ENCODE measurements at places on chromosomes 16 and 17.
A peak's percentile ranks its signal among the peaks of the same experiment; 100 is the strongest.

GRCh38 chr16:71367241-71367976 lies 8.9 kb downstream of the CALB2 start:
- peak; percentile 94 for DNase-seq

DNA sequence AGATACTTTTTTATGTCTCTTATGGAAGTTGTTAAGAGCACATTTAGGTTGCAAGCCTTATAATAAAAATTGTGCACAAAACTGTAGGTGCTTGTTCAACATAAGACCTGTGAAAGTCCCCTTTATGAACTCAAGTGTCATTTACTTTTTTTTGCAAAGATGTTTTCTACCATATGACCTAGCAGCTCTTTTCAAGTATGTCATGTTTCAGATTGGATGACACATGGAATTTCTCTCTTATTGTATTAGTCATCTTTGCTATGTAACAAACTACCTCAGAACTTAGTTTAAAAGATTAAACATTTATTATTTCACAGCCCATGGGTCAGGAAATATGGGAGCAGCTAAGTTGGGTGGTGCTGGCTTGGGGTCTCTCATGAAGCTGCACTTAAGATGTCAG lies 57.9 kb downstream of the PHKB start:
- DNase-seq: no peak

GRCh38 chr16:23952128-23952970 lies 116.6 kb downstream of the PRKCB start:
- no peak for DNase-seq

- DNase-seq: no peak
Observed at GRCh38 chr17:74543891-74544760, 1.8 kb downstream of the CD300C start.

DNA sequence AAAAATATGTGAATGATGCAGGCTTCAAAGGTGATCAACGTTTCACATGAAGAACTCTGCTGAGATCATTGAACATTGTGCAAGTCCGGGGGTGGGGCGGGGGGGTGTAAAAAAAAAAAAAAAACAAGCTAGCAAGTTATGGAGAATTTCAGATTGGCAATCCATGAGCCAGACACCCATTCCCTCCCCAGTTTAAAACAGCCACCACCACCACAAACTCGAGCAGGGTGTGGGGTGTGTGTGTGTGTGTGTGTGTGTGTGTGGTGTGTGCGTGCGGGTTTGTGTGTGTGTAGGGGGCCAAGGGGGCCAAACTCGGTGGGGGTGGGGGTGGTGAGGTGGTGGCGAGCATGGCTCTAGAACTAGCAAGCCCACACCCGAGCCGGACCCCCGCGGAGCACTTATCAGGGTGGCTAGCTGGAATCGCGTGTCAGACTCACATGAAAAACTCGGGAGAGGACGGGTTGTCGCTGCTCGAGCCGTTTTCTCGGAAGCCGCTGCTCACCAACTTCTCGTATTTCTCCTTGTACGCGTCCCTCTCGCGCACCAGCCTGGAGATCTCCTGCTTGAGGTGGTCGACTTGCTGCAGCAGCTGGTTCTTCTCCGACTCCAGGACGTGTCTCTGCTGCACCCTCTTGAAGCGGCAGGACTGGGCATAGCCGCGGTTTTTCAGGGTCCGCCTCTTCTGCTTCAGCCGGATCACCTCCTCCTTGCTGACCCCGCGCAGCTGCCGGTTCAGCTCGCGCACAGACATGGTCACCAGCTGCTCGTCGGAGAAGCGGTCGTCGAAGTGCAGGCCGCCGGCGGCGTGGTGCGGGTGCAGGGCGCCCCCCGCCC lies 2.0 kb downstream of the MAF start:
- peak; percentile 71 for DNase-seq

DNA sequence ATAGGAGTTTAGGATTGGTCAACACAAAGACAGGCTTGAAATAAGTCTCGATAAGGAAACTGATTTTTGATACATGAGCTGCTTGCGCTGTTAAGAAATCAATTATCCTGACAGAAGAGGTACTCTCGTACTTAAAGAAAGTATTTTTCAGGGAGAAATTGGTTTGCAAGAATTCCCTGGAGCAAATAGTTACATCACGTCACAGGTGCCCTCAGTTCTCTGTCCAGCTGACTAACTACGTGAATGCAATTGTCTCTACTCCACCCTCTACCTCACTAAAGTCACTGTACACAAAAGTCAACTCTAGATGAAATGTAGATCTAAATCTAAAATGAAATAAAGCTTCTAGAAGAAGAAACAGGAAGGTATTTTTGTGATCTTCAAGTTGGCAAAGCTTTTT lies 130.6 kb upstream of the KCNJ16 start:
- DNase-seq: no peak

- no peak for DNase-seq
Observed at GRCh38 chr16:82562183-82562683, 64.5 kb upstream of the CDH13 start.

GRCh38 chr16:5736209-5736930 lies 638.8 kb upstream of the EEF2KMT start:
- DNase-seq: no peak

DNA sequence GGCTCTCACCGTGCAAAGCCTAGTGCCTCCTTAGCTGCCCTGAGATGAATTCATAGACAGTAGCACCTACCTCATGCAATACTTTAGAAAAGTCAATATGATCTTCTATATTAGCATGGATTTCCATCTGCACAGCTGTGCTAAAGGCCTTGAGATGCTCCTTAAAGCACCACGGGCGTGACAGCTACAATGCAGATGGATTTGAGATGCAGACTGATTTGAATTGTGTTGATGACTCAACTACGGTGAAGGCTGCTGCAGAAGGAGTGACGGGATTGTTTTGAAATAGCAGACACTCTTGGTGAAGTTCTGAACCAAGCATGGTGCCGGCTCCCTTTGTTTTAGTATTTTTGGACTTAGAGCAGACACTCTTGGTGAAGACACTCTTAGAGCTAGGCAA lies 88.2 kb downstream of the SPECC1 start:
- DNase-seq: no peak

DNA sequence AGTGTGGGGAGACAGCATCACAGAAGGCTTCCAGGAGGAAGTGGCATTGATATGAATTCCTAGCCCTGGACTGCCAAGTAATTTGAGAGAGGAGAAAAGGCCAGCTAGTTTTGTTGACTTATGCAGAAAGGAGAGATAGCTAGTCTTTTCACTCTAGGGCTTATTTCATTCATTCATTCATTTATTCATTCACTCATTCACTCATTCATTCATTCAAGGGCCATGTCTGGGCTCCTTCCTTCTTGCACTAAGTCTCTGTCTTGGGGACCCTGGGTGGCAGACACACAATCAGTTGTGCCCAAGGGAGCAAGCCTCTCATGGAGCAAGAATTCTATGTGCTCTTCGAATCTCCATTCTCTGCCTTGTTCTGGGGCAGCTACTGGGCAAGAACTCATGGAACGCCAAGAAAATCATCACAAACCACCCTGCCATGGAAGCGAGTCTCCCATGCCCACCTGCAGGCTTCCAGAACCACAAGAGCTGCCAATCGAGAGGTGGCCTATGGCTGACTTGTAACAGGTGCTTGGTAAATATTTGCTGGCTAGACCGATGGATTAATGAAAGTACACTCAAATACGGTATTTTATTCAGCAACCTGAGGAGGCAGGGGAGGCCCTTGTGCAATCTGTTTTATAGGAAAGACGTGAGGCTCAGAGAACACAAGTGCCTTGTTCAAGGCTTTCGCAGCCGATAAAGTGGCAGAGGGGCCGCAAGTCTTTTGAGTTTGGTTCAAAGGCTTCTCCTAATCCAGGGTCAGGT lies 223.6 kb downstream of the XYLT1 start:
- DNase-seq: no peak

DNA sequence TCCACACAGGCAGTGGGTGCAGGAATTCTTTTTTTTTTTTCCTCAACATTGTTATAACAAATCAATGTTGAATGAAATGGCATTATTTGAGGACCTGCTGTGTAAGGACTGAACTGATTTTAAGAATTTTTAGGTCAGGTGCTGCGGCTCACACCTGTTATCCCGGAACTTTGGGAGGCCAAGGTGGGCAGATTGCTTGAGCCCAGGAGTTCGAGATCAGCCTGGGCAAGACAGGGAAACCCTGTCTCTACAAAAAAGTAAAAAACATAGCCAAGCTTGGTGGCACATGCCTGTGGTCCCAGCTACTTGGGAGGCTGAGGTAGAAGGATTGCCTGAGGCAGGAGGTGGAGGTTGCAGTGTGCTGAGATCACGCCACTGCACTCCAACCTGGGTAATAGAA lies 12.4 kb downstream of the MPRIP start:
- DNase-seq: no peak

DNA sequence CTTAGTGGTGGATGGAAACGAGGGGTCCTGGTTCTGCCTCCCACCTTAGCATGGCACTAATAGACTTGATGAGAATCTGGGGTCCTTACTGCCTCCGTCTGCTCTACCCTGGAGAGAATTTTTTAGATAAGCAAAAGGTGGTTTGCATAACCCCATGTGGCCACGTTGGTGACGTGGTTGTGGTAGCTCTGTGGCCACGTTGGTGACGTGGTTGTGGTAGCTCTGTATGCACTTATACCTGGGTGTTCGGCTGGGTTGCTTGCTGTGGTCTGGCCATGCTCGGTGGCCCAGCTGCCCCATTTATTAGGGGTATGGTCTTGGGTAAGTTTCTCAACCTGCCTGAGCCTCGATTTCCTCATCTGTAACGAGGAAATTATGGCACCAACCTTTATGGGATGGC lies 13.0 kb downstream of the SPIRE2 start:
- no peak for DNase-seq

- DNase-seq: no peak
Observed at GRCh38 chr16:85363427-85363826, 249.7 kb upstream of the GSE1 start.

DNA sequence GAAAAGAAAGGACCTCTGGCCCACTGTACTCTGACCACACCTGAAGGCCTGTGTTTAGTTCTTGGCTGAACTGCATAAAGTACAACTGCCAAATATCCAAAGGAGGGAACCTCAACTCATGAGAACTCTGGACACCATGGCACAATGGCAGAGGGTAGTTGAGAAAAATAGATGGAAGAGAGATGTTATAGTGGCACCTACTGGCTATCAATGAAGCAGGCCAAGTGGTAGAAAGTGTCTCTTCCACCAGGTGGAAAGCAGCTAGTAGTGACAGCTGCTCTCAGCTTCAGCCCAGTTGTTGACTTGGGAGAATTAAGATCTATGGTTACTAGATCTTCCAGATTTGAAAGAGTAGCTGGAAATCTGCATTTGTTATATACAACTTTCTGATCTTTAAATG lies 3.2 kb downstream of the MED31 start:
- DNase-seq: peak; percentile 44

GRCh38 chr17:53483704-53484103 lies 339.0 kb upstream of the KIF2B start:
- peak; percentile 9 for DNase-seq

DNA sequence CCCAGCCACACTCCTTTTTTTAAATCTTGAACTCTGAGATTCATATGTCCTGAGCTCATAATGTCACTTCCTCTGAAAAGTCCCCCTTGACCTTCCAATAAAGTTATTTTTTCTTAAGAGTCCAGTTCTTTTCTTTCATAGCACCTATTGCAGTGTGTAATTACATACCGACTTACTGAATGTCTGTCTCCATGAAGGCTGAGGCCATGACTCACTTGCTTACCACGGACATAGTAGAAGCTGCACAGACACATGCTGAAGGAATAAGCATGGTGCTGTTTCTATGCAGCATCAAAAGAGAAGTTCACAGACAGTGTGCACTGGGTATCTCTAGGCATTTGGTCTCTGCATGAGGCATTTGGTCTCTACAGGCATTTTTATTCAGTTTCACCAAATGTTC lies 77.2 kb downstream of the C17orf67 start:
- no peak for DNase-seq

GRCh38 chr17:32936186-32936893 lies 8.4 kb downstream of the TMEM98 start:
- DNase-seq: no peak

Data from GM23338 (cell line).